Left kidney (tissue), 8 donors: ENCODE measurements at places on chromosomes 5 and 9. TPM values are rescaled to one million over a fixed set of nuclear protein-coding genes. Genes with fewer than 3 reads are reported as not detected.

DNA sequence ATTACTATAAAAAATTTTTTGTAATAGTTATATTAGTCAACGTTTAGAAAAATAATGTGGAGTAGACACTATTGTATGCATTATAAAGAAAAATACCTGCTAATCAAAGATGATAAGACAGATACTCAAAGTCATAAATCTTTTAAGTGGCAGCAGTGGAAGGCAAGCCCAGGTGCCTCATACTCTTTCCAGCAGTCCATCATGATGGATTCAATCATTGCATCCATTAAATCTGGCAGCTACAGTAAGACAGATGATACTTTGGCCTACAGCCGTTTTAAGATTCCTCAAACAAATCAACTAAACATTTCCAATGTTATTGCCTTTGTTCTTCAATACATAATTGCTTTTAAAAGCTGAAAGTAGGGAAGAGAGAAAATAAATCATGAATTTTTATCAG lies 1392.9 kb upstream of the NUDT12 start:
- no peak for DNase-seq

- no peak for DNase-seq
Measured at GRCh38 chr5:14472986-14473567, 108.5 kb upstream of the OTULINL start.

DNA sequence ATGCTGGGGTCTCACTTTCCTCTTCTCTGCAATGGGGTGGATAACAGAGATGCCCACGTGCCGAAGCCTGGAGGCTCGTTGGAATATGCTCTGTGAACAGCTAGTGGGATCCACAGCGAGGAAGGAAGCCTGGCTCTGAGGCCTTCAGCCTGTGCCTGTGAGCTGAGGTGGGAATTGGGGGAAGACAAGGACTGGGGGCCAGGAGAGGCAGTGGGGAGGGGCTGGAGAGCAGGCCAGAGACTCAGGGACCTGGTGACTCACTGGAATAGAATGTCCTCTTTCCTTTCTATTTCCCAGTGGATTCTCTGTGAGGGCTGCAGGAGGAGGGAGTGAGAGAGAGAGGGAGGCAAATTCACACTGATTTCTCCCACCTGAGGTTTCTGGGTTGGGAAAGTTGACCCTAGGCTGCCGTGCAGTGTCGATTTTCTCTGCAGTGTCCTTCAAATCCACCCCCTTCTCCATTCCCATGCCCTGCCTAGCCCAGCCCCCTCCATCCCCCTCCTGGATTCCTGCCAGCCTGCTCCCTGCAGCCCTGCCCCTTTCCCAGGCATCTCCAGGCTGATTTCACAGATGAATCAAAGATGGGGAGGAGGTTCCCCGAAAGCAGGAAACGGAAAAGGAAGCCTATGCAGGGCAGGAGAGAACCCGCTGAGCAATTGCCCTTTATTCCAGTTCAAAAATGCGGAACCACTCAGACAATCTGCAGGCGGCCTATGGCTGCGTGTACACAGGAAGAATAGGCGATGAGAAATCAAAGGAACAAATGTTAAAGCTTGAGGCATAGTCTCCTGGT lies 1.4 kb upstream of the SPAAR start:
- no peak for DNase-seq

SPATA31D4 gene
- not detected for polyA plus RNA-seq

DNA sequence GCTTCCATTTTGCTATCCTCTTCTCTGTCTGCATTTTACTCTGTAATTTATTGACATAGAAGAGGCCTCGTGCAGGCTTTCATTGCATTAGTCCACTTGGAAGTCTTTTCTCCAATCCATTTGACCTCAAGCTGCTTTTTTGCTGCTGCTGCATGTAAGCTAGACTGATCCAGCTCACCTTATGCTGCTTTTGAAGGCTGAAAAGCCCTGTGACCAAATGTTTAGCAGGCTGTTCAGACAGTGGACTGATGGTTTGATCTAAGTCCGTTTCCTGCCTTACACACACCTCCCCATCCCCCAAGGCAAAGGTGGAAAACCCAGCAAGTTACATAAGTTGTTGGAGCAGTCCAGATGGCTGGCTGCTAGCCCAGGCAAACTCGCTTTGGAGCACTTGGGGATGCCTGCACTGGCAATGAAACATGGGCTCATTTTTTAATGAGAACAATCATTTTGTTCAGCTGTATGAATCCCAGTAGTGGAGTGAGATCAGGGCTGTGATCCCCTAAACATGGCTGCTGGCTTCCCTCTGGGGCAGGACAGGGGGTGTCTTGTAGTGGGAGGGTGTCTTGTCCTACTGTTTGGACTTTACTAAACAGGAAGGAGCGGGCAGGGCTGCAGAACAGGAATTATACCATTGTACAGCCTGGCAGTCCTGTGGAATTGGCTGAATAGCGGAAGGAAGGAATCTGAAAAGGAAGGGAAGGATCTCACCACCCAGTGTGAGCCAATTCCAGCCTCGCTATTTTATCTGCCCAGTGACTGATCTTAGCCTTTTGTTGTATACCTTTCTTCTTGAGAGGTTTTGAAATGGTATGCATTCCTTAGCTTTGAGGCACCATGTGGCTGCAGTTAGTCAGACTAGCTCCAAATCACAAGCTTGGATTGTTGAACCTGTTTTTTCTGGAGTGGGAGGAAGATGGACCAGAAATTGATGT lies 212.0 kb downstream of the ARHGAP26 start:
- peak; percentile 27 for DNase-seq

DNA sequence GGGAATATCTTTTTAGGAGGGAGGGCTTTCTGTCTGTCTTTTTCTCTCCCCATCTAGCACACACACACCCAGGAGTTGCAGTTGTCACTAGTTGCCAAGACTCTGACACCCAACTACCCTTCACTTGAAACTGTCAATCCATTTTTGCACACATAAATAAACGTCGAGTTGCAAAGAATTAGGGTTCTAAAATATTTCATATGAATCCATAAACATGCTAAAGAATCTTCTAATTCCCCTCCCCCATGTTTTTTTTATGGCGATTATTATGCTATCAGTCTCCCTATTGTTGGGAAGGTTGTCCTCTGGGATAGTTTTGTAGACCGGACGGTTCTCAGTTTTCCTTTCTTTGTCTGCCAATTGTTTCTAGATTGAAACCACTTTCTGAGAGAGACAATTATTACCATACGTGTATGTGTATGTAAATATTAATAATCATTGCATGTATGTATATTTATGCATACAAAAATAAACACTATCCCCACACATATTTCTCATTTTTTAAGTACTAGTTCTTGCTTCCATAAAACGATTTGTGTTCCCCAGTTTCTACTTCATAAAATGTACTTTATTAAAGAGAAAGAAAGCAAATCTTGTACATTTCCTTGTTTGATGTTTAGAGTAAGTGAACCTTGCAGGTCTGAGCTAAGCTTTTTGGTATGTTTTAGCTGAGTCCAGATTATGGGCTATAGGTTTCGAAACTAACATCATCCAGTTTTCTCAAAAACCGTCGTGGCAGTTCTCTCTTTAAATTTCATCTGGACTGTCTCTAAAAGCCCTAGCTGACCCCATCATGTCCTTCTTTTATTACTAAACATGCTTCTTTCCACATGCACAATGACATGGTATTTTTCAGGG lies 165.0 kb upstream of the MPDZ start:
- DNase-seq = no peak

FCHSD1 gene
- polyA plus RNA-seq = 17.3 TPM

DNA sequence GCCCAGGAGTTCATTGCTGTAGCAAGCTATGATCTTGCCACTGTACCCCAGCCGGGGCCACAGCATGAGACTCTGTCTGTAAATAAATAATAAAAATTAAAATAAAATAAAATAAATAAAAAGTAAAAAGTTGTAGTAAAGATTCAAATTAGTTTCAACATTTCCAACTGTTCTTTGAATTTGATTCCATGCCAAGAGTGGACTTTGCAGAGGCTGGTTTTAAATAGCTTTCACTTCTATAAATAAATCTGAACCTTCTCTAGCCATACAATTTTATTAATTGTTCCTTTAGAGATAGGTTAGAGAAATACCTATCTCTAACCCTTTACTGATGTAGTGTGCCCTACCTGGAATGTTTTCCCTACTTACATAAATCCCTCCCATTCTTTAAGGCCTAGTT lies 129.7 kb upstream of the SLIT3 start:
- DNase-seq = no peak

DNA sequence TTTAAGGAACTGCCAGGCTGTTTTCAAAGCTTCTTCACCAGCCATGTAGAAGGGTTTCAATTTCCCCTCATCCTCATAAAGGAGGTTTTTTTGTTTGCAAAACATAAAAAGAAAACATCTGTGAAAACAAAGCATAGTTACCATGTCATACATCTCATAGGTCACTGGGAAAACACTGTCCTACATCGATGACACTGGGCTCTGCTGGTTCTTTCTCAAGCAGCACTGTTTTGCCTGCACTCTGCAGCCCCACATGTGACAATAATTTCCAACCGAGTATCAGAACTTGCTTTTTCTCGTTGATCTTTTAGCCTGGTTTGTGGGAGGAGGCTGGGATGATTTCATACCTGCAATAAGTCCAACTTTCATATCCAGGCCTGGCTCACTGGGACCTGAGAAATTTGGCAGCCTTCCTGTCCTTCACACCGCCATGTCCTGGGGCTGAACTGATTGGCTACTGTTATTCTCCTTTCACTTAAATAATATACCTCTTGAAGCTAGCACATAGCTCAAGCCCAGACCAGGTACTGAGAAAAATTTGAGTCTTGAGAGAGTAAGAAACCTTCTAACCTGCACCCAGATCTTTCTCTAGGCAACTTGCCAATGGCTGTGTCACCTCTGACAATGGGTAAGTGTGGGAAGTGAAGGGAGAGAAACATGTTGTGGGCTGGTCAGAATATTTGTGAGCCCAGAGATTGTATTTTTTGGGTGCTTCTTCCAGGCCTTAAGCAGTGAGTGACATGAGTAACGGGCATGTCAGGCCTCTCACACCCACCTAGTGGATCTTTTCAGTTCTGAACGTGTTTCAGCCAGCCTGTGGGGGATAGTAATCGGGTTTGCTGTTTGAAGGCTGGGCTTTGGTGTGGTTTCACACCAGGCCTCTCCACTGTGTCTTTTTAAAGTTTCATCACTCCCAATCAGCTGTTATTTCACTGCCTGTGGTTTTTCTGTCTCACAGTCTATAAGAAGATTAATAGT lies 502.8 kb downstream of the NTRK2 start:
- no peak for DNase-seq

GRCh38 chr5:164303646-164304215 lies 798.3 kb downstream of the MAT2B start:
- no peak for DNase-seq

- no peak for DNase-seq
Measured at GRCh38 chr5:66232706-66233445, 88.8 kb downstream of the SREK1 start.

GRCh38 chr5:157748760-157749461 lies 5.4 kb downstream of the LSM11 start:
- DNase-seq = no peak

OXCT1 gene
- polyA plus RNA-seq = 65.2 TPM

DNA sequence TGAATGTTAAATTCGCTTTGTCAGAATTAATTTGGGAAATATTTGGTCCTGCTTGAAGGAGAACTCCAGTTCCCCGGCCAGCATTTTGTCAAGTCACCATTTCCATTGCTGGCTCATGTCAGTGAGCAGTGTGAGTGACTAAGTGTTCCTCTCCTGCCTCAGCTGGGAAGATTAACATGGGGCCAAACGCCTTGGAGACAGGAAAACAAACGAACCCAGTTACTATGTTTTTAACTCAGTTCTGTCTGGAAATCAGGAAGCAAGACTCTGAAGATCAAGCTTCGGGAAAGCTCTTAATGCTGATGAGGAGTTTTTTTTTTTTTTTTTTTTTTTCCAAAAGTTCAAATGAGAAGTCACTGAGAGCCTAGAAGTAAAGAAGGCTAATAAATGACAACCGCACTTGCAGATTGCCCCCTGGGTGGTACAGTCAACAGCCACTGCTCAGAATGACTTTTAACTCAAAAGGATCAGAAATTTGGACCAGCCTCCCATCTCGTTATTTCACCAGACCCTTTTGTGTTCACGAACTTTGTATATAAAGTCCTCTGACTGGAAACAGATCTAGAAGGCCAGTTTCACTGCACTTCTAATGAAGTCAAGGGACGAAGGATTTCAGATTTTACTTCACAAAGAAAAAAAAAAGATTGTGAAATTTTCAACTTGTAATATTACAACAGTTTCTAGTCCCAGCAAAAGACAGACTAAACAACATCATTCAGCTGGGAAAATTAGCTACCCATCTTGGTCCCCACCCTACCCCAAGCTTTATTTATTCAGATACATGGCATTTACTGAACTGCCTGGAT lies 121.3 kb downstream of the LHFPL2 start:
- no peak for DNase-seq

COL23A1 gene
- polyA plus RNA-seq = 6.2 TPM

NUTM2G gene
- polyA plus RNA-seq = 1.1 TPM

GRCh38 chr5:102857076-102857818 lies 102.1 kb downstream of the PAM start:
- DNase-seq = no peak

GRCh38 chr5:173851595-173852243 lies 36.4 kb upstream of the CPEB4 start:
- DNase-seq = no peak

- no peak for DNase-seq
Measured at GRCh38 chr5:161064781-161065180, 212.8 kb upstream of the ATP10B start.

GRCh38 chr9:101029315-101030085 lies 973 bp downstream of the PLPPR1 start:
- peak; percentile 11 for DNase-seq

DNA sequence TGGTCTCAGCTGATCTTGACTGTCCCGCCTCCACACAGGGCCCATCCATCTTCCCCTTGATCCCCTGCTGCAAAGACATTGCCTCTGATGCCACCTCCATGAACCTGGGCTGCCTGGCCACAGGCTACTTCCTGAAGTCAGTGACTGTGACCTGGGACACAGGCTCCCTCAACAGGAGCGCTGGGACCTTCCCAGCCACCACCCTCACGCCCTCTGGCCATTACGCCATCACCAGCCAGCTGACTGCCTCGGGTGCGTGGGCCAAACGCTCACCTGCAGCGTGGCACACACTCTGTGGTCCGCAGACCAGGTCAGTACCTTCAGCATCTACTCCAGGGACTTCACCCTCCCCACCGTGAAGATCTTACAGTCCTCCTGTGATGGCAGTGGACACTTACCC lies 71.9 kb downstream of the INSL6 start:
- no peak for DNase-seq

LPAR1 gene
- 25.9 TPM for polyA plus RNA-seq

MZB1 gene
- 0.96 TPM for polyA plus RNA-seq
